ENCODE measurements at places on chromosomes 11 and 22.

- DNase-seq, result no peak
Measured at GRCh38 chr11:123235117-123235655, 40.1 kb upstream of the CLMP start.

DNA sequence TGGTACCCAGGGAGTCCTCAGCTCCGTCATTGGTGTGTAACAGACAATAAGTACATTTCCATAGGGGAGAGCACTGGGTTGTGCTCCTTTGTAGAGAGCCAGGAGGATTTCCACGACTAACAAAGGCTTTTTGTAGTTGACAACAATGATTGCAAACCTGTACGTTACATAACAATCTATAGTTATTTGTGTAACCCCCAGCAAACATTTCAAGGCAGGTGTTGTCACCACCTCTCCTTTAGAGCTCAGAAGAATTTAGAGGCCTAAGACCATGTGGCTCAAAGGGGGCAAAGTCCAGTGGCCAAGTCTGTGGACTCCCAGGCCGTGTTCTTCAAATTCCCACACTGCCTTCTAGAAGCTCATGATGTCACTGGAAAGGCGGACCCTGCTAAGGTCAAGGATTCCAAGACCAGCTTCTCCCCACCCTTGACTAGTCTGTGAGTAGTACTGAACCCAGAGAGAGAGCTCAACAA is 15.8 kb downstream of the RPL27A start:
- no peak for DNase-seq

GRCh38 chr11:1123970-1124369 is 33.8 kb upstream of the MUC5AC start:
- no peak for DNase-seq

DNA sequence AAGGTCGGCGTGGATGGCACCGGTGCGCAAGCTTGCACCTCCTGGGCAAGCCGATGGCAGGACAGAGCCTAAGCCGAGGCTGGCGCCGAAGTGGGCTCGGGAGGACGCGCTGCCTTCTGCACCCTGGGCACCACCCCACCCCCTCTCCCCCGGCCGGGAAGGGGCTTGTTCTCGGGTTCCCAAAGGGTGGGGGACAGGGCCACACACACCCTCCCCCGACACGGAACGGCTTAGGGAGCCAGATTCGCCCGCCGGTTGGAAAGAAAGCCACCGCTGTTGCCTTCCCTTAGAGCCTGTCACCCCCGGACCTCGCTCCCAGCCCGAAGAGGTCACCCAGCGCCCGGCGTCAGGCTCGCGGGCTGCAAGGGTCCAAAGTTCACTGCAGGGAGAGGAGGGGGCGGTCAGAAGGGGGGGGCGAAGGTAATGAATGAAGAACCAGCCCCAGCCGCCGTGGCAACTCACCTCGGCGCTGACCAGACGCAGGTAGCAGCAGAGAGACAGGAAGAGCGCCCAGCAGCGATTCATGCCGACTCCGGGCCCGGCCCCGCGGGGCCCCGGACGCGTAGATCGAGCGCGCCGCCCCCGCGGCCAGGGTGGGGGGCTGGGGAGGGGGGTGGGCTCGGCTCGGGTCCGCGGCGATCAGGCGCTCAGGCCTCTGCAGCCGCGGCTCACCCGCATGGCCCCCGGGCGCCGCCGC is 1.2 kb downstream of the PDGFB start:
- DNase-seq, result no peak

- DNase-seq, result no peak
Measured at GRCh38 chr11:62401811-62402210, 17.0 kb upstream of the SCGB1A1 start.

- no peak for DNase-seq
Measured at GRCh38 chr11:128508770-128509510, 78.4 kb downstream of the ETS1 start.

DNA sequence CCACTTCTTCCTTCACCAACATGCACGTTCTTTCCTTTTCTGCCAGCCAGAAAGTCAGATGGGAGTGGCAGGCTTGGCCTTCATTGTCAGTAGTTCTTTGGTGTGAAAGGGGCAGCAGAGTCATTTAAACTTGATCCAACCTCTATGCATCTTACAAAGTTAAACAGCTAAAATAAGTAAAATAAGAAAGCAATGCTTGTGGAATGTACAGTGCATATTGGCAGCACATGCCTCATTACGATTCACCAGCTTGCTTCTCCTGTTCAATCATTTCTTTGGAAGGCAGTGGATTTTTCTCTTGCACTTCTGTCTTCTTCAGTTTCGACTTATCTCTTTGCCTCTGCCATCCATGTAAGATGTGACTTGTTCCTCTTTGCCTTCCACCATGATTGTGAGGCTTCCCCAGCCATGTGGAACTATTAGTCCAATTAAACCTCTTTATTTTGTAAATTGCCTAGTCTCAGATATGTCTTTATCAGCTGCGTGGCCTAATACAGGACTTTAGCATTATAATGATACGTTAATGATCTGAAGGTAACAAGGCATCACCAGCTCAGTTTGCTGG is 14.8 kb downstream of the LGALS12 start:
- no peak for DNase-seq

GRCh38 chr11:13206086-13206640 is 71.4 kb upstream of the BMAL1 start:
- no peak for DNase-seq

DNA sequence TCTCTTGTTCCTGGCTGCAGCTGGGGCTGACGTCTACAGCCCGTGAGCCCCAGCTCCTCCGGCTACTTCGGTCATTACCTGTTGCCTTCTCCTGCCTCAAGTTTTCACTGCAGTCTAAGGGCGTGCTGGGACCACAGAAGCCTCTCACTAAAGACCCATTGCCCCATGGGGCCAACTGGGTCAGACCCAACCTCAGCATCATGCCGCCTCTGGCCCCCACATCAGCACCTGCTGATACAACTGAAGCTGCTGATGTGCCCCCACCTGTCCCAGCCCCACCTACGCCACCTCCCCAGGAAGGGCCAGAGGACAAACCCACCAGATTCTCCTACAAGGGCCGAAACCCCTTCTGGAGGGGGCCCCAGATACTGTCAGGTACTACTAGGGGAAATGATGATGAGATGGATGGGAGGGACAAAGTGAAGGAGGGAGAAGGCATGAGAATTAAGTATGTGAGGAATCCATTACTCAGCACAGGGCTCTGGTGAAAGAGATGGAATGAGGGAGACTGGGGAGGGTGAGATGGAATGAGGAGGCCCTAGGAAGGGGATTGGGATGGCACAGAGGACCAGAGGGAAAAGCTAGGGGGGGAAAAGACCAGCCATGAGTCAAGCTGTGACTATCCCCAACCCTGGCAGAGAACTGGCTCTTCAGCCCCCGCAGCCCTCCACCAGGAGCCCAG is 5.1 kb downstream of the C11orf42 start:
- DNase-seq, result no peak

DNA sequence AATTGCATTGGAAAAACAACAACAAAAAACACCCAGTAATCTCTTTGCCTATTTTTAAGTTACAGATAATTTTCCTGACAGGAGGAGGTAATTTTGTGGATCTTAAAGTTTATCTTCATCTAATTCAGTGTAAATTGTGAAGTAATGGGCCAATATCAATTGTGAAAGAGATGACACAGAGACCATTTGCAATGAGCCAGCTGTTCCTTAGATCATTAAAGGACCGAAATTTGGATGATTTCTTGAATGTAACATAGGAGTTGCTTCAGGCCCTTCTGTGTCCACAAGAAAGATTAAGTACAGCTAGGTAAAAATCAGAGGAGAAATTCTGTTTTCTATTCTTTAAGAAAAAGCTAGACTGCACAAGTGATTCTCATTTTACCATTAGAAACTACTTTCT is 718.5 kb upstream of the ANO3 start:
- no peak for DNase-seq

Data from activated CD8-positive, alpha-beta memory T cell treated with anti-CD3 and anti-CD28 coated beads for 1 hour (primary cell).